ENCODE measurements at places on chromosomes 3 and 15.

- no peak for DNase-seq
Observed at GRCh38 chr15:47296881-47297280, 420.4 kb upstream of the SEMA6D start.

DNA sequence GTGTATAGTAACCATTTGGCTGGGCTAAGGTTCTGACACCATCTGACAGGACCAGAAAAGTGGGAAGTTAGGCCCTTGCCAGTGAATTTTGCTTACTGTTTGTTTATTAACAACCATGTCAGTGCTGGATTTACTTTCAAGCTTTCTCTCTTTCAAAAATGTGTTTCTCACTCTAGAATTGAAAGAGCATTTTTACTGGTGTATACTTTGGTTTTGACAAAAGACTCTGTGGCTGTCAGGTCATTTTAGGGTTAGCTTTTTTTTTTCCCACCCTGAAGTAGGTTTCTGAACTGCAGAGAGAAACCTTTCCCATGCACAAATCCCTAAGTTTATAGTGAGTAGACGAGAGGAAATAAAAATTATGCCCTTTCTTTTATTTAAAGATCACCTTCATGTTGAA lies 230.0 kb upstream of the TBC1D5 start:
- DNase-seq = no peak

DNA sequence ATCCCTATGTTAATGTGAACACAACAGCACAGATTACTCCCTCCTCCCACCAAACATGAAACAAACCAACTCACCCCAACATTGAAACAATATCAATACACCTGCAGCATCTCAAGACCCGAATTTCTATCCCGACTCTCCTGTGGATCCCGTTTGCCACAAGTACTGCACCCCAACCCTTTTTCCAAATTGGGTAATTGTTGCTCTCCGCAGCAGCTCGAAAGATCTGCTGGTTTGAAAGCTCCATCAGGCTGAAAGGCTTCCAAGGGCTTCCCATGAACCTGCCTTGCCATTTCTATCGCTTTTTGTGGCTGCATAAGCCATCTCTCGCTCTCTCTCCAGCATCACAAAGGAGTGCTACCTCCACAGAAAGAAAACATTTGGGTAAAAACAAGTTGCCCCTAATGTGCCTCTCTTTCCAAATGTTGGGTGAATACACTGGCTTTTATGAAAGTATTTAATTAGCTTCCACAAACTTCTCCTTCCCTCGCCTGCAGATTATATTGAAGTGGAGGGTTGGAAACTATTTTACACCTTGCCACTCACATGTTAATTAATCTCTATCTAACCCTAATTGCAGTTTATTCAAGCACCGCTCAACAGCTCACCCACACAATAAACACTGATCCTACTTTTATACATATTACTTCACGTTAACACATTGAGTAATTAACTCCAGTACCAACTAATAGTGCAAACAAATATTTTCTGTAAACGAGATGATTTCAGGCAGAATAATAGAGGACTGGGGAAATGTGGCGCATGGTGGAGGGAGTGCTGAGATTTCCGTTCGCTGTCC lies 2.5 kb upstream of the FEZF2 start:
- no peak for DNase-seq

DNA sequence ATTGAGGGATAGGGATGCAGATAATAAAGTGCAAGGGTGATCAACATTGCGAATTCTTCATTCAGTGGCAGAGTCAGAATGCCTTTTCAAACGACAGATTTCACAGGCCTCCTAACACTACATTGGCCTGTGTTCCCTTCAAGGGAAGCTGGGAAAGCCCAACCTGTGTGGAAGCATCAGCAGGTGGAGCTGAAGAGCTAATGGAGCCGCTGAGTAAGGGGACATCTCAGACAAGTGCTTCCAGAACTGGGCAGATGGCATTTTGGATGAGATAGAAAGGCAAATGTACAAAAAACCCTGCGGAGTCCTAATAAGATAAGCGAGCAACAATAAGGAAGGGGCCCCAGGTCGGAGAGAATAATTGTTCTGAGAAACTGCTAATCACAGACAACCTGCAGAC lies 8.5 kb upstream of the SLC24A5 start:
- no peak for DNase-seq

- DNase-seq = no peak
Observed at GRCh38 chr15:101608201-101608600, 44.0 kb downstream of the TM2D3 start.

GRCh38 chr15:58704155-58704865 lies 45.2 kb downstream of the ADAM10 start:
- no peak for DNase-seq

- peak; percentile 90 for DNase-seq
Observed at GRCh38 chr3:14452740-14453710, 50.6 kb downstream of the SLC6A6 start.

DNA sequence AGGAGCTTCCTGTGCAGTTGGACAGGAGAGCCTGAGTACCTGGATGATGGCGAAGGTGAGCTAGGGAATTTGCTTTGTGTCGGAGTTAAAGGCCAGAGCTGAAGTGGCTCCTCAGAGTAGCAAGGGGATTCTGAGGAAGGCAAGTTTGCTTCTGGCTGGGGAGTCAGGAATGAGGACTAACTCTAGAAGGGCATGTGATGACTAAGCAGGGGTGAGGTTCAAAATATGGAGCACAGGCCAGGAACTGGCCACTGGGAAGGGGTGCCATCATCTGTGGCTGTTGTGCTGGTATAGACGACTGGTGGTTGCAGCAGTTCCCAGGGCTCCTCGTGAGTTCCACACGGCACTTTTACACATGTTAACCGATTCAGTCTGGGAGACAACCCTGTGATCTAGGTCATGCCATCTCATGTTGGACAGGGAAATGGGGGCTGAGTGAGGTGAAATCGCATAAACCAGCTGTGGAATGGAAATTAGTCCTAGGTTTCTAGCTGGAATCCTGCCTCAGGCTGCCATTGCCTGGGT lies 100.8 kb downstream of the EEFSEC start:
- DNase-seq = no peak

DNA sequence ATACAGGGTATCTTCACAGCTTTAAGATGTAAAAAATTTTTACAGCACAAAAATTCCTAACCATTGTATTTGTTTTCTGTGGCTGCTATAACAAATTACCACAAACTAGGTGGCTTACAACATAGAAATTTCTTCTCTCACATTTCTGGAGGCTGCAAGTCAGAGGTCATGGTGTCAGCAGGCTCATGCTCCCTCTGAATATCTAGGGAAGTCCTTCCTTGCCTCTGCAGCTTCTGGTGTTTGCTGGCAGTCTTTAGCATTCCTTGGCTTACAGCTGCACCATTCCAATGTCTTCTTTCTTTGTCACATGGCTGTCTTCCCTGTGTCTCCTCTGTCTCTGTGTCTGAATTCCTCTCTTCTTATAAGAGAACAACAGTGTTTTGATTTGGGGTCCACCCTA lies 310.2 kb upstream of the SUCLG2 start:
- no peak for DNase-seq

- no peak for DNase-seq
Observed at GRCh38 chr15:61415617-61416120, 186.6 kb upstream of the RORA start.

DNA sequence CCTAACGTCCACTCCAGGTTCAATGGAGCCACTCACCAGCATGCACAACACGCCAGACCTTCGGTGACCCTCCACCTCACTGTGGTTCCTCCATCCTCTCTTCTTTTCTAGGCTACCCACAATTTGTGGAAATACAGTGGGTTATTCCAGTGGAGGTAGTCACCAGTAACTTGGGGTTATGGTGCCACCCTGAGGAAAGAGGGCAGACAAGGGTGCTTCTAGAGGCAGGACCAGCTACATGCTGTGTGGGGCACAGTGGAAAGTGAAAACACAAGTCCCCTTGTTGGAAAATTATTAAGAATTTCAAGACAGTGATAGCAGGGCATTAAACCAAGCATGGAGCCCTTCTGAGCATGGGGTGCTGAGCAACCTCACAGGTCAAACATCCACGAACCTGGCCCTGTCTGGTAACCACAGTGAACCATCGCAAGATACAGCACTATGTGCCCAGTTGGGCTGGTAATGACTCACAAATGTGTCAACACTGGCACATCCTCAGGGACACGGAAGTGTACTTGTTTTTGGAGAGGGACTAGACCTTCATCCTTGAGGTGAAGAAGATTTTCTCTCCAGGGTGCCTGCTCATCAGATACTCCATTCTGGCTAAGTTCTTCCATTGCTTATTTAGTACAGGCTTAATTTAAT lies 166.7 kb downstream of the STT3B start:
- DNase-seq = no peak

DNA sequence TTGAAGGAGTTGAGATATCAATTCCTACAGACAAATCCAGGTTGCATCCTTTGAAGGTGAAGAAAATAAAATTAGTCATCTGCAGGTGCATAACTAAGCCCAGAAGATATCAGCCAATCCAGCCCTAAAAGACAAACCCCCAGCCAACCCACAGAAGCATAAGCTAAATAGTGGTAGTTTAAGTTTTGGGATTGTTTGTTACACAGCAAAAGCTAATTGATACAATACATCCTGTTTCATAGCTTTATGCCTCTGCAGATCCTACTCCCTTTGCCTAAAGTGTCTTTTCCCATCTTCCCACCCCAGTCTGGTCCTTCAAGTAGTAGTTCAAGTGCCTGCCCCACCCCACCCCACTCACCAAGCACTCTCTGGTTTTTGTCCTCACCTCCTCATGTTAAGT lies 48.6 kb upstream of the CAPN7 start:
- DNase-seq = no peak

GRCh38 chr3:46422617-46423016 lies 15.6 kb downstream of the CCRL2 start:
- no peak for DNase-seq

DNA sequence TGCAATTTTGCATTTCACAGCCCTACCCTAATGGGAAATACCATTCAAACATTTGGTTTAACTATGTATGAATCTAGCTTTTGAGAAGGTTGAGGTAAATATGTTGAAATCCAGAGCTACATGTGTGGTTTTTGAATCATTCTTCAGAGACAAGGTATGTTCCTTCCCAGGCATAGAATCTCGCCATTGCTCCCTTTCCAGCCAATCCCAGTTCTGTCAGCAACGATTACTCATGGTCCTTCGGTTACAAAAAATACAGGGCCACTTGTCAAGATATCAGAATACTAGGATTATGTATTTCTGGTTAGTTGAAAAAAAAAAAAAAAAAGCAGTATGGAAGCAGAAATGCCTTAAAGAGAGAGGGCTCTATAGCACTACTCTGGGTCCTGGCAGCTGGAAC lies 182.4 kb downstream of the RBMS3 start:
- no peak for DNase-seq

DNA sequence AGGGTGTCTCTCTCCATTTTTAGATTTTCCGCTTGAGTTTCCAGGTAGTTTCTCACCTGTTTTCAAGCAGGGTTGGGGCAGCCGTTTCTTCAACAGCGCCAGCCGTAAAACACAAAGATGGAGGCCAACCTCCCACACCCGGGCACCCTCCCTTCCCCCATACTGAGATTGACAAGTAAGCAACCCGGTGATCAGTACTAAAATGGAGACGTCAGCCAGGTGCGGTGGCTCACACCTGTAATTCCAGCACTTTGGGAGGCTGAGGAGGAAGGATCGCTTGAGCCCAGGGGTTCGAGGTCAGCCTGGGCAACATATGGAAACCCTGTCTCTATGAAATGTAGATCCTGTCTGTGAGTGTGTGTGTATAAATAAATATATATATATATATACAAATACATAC lies 903 bp upstream of the ZSCAN2 start:
- no peak for DNase-seq

DNA sequence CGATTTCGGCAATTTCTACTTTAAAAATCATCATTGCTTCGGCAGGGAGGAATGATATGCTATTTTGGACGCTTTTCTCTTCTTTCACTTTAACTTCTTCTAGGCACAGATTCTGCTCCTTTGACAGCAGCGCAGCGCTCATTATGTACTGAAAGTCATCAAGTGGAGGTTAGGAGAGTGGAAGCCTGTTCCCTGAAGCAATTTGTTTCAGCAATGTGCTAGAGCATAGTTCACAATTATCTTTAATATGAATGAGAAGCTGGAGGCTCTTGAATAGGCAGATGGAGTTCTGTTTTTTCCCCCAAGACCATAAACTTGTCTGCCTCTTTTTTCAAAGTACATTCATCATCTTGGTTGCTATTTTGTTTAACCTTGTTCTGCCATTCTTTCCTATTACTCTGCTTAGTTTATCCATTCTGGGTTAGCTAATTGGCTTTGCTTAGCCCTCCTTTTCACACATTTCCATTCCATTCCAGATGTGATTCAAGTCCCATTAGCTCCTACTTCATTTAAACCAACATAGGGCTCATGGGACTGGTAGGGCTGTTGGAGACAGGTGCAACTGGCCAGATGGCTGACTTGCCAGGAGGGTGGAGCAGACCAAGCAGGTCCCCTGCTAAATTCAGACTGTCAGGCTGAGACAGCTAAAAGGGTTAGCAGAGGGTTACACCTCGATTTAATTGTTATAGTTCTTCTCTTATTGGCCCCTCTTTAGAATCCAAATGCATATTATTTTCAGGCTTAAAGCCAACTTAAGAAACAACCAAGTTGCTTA lies 534.7 kb upstream of the CBLB start:
- no peak for DNase-seq

- DNase-seq = peak; percentile 69
Observed at GRCh38 chr15:63157891-63158431, 684 bp upstream of the RPS27L start.

GRCh38 chr3:179037351-179037750 lies 34.3 kb downstream of the ZMAT3 start:
- DNase-seq = peak; percentile 22
